ENCODE measurements at places on chromosomes 2 and 18.

DNA sequence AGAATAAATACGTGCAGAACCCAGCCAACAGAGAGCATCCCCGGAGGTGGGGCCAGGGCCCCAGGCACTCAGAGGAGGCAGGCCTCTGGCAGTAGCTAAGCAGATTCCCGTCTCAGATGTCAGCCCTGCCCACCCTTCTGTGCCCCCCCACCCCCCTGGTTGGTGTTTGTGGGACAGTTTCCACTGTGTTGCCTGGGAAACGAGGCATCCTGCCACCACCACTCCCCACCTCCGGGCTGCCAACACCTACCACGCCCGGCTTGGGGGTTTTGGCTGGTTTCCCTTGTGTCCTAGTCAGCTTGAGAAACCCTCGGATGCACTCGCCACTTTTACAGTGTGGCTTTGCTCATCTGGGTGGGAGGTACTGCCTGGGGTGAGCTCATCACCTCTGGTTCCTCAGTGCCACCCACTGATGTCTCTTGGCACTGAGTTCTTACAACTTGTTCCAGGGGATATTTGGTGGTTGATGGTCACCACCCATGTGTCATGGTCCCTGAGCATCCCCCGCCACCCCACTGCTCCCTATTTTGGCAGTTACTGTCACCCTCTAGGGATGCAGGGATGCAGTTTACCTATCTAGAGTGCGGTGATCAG lies 72.4 kb upstream of the YWHAQ start:
- DNase-seq: peak; percentile 93

DNA sequence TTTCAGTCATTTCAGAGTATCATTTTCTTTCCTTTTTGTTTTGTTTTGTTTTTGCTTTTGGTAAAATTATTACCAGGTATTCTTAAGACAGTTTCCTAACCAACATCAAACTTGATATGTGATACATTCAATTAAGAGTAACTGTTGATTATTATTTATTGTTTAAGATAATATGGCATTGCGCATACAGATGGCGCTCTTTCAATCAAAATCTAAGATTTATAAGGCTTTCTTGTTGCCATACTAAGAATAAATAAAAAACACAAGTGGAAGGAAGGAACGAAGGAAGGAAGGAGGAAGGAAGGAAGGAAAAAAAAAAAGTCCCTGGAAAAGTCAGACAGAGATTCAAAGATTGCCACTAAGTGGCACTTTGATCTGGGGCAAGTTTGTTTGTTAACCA lies 1308.7 kb upstream of the FAM98A start:
- no peak for DNase-seq

GRCh38 chr18:34380326-34380725 lies 155.6 kb upstream of the NOL4 start:
- DNase-seq: no peak

DNA sequence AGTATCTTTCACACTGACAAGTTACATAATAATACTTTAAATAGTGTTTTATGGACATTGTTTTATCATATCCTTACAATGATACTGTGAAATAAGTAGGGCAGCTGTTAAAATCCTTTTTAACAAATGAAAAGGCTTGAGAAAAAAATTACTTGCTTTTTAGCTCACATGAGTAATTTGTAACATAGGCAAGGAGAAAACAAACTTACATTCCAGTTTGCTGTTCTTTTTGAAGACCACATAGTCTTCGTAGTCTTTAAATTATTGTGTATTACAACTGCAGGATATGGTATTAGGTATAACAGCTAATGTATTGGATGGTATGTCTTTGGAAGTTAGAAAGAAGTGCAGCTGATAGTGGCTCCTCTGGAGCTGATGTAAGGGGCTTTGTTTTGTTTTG lies 130.8 kb downstream of the COMMD1 start:
- no peak for DNase-seq

DNA sequence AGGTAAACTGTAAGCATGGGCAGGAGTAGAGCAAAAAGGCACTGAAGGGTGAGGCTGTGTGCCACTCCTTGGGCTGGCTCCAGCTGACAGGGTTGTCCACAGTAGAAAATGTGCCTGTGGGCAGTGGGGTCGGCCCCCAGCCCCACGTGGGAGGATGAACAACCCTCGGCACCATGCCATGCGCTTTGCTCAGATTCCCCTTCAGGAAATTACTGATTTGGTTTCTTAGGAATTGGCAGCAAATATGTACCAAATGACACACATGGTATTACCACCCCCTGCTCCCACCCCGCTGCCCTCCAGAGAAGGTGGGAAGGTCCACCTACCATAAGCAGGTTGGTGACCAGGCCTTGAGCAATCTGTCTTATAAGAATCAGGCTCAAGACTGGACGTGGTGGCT lies 13.6 kb downstream of the ADCY3 start:
- no peak for DNase-seq

DNA sequence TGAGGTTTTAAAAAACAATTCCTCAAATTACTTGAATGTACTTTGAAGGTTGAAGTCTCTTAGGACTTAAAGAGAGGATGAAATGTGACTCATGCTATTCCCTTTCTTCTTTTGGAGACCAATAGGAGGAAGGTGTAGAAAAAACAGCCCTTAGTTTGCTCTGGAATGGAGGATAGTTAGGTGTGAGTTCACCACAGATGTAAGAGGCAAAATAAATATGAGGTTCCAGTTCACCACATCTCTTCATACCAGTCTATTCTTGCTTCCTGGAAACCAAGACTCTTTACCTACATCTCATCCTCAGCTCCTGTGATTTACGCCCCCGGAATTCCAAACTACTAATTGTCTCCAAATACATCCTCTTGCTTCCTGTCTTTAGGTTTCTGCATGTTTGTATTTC lies 77.5 kb upstream of the TTC21B start:
- peak; percentile 41 for DNase-seq

DNA sequence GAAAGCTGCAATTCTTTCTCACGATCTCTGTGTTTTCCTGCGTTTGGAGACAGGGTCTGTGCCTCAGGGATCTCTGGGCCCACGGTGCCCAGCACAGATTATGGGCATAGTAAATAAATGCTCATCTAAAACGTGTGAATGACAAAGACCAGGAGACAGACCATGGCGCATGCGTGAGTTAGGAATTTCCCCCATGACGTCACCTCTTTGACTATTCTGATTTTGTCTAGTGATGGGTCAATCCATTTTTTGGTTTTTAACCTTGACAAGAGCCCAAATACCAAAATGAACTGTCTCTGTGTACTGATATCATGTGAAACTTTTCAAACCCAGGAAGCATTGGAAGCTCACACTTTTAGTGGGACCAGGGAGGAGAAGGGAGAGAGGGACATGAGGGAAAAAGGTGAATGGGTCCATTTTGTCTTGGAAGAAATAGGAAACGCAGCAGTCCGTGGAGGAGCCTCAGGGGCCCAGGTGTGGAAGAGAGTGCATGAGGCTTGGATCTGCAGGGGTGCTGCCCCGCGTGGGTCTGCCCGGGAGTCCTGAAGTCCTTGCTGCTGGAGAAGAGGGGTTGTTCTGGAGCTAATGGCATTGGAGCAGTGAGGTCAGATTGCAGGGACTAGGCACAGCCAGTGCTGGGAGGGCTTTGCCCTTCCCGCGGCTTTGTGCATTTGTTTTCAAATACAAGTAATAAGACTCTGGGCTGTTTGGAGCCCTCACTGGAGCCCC lies 172.2 kb downstream of the ASB1 start:
- DNase-seq: no peak

GRCh38 chr2:12636837-12637581 lies 79.7 kb upstream of the TRIB2 start:
- DNase-seq: no peak

GRCh38 chr18:36700955-36701354 lies 127.8 kb downstream of the TPGS2 start:
- DNase-seq: no peak

DNA sequence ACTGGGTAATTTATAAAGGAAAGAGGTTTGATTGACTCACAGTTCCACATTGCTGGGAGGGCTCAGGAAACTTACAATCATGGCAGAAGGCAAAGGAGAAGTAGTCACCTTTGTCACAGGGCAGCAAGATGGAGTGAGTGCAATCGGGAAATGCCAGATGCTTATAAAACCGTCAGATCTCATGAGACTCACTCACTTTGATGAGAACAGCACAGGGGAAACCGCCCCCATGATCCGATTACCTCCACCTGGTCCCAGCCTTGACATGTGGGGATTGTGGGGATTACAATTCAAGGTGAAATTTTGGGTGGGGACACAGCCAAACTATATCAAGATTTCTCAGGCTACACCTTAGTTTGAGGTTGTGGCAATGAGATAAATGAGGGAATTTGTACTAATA lies 54.9 kb downstream of the AKAIN1 start:
- DNase-seq: no peak

- DNase-seq: no peak
These were observed 23.6 kb upstream of the NEB start for GRCh38 chr2:151757861-151758260.

GRCh38 chr2:37394796-37395555 lies 50.5 kb downstream of the QPCT start:
- DNase-seq: no peak

DNA sequence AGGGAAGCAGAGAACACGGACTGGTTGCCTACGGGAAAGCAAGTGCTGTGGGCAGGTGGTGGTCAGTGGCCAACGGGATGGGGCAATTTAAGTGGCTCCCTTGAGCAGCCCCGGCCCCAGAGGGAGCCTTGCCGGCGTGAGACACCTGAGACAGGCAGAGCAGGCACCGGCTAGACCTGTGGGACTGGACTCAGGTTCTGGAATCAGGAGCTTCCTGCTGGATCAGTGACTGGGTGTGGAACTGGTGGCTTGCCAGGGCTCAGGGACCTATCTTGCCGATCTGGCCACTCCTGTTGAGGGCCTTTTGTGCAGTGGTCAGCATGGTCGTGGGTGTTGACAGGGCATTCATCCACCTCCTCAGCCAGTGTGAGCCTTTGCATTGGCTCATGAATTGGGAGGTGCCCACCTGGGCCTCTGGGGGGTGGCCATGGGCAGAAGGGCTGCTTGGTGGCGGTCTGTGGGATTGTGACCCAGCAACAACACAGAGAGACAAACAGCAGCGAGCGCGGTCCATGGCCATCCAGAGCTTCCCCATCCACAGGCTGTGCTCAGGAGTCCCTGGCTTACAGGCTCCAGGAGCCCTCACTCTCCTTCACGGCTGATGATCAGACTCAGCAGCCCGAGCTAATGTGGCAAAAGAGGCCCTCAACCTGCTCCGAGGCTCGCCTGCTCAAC lies 85.4 kb upstream of the ZNF516 start:
- DNase-seq: no peak

DNA sequence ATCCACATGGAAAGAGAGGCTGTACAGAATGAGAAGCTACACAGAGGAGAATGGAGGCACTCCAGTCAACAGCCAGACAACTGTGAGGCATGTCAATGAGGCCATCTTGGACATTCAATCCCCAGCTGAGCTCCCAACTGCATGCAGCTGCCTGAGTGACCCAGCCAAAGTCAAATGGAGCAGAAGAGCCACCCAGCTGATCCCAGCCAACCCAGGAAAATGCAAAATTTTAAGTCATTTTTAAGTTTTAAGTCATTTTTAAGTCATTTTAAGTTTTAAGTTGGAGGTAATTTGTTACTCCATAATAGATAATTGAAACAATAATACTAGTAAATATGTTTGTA lies 63.6 kb downstream of the RBMS1 start:
- DNase-seq: no peak

DNA sequence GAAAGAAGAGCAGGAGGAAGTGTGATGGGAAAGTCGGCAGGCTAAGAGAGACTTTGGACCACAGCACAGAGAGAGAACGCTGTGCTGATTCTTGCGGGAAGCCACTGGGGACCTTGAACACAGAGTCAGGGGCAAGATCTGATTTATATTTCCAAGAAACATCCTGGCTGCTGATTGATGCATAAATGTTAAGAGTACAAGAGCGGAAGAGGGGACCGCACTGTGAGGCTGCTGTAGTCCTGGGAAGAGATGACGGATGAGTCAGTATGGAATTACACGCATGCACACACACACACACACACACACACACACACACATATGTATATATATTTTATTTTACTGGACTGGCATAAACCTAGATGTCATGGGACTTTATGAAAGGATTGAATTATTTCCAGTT lies 865.6 kb upstream of the ID2 start:
- no peak for DNase-seq

DNA sequence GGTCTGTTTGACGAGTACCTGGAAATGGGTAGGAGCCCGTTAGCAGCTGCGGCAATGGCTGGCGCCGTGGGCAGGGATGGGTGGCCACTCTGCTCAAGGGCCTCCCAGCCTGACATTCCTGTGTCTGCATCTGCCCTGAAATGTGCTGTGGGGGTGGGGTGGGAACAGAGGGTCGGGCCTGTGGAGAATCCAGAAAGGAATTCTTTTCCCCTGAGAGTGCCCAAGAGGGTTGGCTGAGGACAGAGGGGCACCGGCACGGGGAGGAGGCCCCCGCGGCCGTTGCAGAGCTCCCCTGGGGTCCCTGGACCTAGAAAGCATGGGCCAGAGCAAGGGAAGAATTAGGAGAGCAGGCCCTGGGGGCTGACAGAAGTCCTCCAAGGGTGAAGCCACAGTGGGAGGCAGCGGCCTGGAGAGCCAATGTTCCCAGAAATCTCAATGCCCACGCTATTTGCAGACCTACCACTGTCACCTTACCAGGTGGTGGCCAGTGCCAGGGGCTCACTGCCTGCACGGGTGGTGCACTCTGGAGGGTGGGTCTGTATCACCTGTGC lies 27.8 kb downstream of the ANO7 start:
- DNase-seq: no peak

- DNase-seq: no peak
These were observed 248.3 kb downstream of the TRIB2 start for GRCh38 chr2:12964904-12965539.

DNA sequence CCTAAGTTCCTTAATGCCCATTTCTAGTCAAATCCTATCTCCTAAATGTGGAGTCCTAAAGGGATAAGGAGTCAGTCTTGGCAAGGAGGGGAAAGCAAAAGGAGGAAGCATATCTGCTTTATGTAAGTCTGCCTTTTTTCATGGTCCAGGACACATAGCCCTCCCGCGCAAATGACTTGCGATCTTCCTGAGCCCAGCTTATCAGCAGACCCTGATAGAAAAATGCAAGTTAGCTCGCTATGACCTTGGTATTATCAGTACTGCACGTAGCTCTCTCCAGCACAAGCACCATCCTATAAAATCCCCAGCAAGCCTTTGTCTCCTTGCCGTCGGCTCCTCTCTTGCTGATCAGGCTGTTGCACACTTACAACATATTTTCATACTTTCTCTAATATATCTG lies 281.4 kb upstream of the KCNH7 start:
- no peak for DNase-seq

All from skeletal muscle cell (primary cell).